ENCODE measurements at places on chromosomes 16 and 17. TPM values are rescaled to one million over a fixed set of nuclear protein-coding genes. Genes with fewer than 3 reads are reported as not detected.

Gene IQCK
- polyA plus RNA-seq = 47.7 TPM

Gene STAT3
- 71.3 TPM for polyA plus RNA-seq

Gene SRCIN1
- polyA plus RNA-seq = 2.5 TPM

Gene PRR35
- 20.3 TPM for polyA plus RNA-seq

Gene SLC9A5
- polyA plus RNA-seq = 3.6 TPM

Gene FKBP10
- polyA plus RNA-seq = 191 TPM

Gene ASPHD1
- 1.1 TPM for polyA plus RNA-seq

Gene ZCCHC14
- 33.7 TPM for polyA plus RNA-seq

Gene TSPAN10
- polyA plus RNA-seq = 7.7 TPM

Gene RDM1
- polyA plus RNA-seq = 2.6 TPM

Gene ITGB4
- 11.3 TPM for polyA plus RNA-seq

Gene TEX19
- not detected for polyA plus RNA-seq

Gene HSF4
- polyA plus RNA-seq = 1.8 TPM

Gene TLCD2
- 6.4 TPM for polyA plus RNA-seq

Gene SCIMP
- 1.2 TPM for polyA plus RNA-seq

Gene SNN
- polyA plus RNA-seq = 39.4 TPM

Gene ZFHX3
- polyA plus RNA-seq = 15.6 TPM

Gene DHRS7C
- polyA plus RNA-seq = not detected

Gene RNU2-1
- 1.0 TPM for polyA plus RNA-seq

Gene SLC47A1
- polyA plus RNA-seq = 22.5 TPM

Gene CHST5
- 1.4 TPM for polyA plus RNA-seq

Gene SHISA9
- 2.8 TPM for polyA plus RNA-seq

Gene MRPL38
- 85.7 TPM for polyA plus RNA-seq

Gene RBFOX1
- polyA plus RNA-seq = 2.3 TPM

Gene CLEC19A
- 0.16 TPM for polyA plus RNA-seq

Gene MYO18A
- 54.3 TPM for polyA plus RNA-seq

Gene SSTR5
- 0.30 TPM for polyA plus RNA-seq

Gene KCNJ16
- 167 TPM for polyA plus RNA-seq
